Stimulated activated CD4-positive, alpha-beta T cell treated with anti-CD3 and anti-CD28 coated beads, Interleukin-1b, Interleukin-23, amount 100 ng/mL, for 1 hour (primary cell): ENCODE measurements at places on chromosomes 1 and 21.
A peak's percentile ranks its signal among the peaks of the same experiment; 100 is the strongest.

DNA sequence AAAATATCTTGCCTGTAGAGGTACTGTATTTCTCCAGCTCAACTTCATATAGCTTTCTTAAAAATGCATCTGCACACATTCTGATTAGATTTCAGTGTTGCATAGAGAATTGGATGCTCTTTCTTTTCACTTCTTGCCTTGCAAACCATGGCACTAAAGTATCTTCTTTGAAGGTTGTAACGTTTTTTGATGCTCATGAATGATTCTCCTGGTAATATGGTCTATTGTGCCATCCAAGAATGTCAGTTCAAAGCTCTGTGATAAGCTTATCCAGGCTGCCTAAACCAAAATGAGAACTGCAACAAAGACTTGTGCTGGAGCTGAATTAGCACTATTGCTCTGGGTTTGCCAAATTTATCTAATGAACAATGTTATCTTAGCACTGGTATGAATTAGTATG is 1.9 kb downstream of the SGIP1 start:
- DNase-seq = no peak

DNA sequence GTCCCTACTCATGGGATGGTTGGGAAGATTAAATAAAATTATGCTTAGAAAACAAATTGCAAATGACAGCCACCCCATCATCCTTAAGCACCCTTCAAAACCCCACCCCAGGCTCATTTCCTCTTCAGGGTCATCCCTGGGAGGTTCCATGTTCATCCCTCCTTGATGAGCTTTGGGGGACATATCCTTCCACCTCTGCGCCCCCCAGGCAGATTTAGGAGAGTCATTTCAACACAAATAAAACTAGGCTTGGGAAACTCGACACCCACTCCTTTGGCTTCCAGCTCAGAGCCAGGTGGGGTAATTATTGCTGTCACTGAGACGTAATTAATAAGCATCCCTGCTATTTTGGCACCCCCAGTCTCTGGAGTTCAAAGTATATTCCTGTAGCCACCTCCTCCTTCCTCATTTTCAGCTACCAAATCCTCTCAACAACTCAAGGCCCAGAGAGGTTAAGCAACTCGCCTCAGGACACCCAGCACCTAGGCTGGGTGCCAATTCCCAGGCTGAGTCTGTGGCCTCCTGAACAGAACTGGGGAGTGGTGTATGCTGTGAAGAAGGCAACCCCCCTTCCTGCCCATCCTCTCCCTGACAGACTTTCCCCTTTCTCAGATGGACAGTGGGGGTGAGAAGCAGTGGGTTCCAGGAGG is 595 bp downstream of the CRYBG2 start:
- no peak for DNase-seq

DNA sequence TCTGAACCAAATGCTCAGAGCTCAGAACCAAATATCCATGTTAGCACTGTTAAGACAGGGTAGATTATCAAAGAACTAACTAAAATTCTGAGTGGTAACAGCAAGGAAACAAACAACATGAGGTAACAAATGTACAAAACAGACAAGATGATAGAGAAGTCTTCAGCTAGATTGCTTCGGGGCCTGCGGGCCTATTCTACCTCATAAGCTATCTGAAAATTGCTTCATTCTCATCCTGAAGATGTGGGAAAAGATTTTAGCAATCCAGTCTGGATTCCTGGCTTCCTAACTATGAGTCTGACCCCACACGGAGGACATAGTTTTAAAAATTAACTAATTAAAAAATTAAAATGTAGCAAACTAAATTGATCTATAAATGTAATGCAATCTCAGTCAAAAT is 9.2 kb upstream of the QSOX1 start:
- DNase-seq = no peak

DNA sequence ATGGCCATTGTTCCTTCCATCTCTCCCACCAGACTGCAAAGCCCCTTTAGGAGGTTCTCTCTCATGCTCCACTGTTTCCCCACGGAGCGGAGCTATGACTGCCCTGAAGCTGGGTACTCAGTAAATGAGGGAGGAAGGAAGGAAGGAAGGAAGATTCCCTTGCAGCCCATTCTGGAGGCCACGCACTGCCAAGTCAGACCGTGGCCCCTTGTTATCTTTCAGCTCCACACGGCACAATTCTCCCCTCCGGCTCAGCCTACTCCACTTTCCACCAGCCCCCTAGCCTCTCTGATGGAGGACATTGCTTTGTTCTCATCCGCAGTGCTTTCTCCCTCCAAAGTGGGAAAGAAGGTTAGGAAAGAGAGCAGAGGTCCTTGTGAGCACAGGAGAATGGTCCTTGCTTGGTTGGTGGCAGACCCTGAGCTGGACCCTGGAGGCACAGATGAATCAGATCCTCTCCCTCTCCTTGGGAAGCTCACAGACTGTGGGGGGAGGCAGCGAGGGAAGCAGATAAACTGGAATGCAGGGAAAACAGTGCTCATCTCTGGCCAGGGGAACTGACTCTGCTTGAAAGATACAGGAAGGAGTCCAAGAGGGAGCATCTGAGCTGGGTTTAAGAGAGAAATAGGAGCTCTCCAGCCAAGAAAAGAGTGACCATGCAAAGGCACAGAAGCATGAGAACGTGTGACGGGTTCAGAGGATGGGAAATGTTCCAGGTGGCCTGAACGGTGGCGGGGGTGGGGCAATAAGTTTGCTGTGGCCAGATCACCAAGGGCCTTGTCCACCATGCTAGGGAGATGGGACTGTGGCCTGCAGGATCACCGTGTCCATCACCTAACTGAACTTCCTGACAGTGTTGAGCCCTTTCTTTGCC is 52.6 kb downstream of the GLIS1 start:
- DNase-seq = no peak

DNA sequence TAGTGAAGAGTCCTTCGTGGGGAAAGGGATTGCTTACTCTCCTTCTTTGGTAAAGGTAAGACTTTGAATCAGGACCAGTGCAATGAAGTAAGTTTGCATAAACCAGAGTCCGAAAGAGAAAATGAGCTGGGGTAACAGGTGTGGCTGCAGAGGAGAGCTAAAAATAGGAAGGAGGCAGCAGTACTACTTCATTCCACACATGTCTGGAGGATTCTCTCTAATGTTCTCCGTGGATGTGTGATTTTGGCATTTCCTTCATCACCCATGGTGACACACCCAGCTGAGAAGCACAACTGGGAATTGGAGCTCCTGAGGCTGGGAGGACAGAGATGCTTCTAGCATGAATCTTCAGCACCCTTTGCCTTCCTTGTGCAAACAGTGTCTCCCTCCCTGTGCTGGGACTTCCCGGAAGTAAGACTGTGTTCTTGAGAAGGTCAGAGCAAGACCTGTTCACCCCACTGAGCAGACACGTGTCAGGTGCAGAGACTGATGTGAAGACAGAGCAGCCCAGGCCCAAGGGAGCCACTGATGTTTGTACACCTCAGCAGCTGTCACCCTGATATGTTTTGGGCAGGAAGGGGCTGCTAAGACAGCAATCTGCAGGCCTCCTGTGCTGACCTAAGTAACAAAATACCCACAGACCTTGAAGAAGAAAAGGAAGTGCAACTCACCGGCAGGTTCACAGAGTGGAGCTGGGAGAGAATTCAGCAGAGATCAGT is 13.3 kb downstream of the FCRL1 start:
- no peak for DNase-seq

GRCh38 chr21:34807146-34807880 is 138.5 kb downstream of the CLIC6 start:
- DNase-seq = peak; percentile 26

- no peak for DNase-seq
Measured at GRCh38 chr1:163298365-163298764, 23.4 kb upstream of the NUF2 start.

DNA sequence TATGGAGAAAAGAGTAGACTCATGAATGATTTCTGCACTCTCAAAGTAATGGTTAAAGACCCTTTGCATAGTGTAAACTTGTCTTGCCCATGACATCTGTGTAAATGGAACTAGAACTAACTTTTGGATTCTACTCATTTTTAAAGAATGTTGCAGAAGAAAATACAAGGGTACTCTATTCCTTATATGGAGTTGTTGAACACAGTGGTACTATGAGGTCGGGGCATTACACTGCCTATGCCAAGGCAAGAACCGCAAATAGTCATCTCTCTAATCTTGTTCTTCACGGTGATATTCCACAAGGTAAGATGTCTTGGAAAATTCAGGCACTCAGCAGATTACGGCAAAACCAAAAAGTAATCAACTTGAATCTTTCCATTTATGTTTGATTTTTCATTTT is 19.8 kb downstream of the CCT8 start:
- no peak for DNase-seq

DNA sequence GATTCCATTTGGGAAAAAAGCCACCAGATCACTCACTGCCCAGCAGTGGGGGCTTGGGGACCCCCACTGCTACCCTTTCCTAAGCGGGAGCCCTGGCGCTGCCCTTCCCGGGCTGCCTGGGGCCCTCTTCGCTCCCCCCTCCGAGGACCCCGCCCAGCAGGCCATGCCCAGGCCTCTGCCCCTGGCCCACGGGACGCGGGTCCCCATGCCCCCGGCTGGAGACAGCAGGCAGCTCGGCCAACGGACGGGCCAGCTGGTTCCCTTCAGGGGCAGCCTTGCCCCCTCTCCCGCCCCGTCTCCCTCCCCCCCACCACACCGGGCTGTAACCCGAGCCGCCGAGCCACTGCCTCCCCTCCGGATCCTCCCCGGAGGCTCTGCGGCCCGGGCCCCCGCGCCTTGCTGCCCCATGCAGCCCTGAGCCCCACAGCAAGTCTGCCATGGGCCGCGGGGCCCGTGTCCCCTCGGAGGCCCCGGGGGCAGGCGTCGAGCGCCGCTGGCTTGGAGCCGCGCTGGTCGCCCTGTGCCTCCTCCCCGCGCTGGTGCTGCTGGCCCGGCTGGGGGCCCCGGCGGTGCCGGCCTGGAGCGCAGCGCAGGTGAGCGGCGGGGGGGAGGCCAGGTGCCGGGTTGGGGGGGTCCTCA is at the start of gene MMP23B:
MMP23B (plus strand) TSS at position 392 of the 639 bp plus-strand sequence; CDS start at position 438, 46 bp downstream.
- no peak for DNase-seq
